ENCODE measurements at places on chromosomes 6 and 20.

- no peak for DNase-seq
Measured at GRCh38 chr6:13391537-13391936, 63.2 kb upstream of the TBC1D7 start.

GRCh38 chr6:149429427-149430360 lies 29.6 kb downstream of the SUMO4 start:
- DNase-seq: no peak

DNA sequence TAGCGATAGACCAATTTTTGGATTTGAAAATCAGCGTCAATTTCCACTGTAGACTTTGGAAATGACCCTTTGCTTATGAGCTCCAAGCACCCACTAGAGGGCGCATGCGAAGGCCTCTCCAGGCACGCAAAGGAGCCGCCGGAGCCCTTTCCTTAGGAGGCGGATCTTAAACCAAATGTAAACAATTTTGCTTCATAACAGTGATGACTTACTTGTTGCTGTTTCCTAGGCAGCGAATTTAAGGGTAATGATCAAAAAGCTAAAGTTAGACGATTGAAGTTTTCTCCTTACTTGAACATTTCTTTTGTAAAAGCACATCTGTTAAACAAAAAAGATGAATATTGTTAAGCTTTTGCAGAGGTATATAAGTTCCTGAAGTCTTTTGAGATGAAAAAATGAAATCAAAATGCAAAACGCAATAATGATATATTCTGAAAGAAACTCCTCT lies 29.2 kb upstream of the EXOC2 start:
- peak; percentile 76 for DNase-seq

DNA sequence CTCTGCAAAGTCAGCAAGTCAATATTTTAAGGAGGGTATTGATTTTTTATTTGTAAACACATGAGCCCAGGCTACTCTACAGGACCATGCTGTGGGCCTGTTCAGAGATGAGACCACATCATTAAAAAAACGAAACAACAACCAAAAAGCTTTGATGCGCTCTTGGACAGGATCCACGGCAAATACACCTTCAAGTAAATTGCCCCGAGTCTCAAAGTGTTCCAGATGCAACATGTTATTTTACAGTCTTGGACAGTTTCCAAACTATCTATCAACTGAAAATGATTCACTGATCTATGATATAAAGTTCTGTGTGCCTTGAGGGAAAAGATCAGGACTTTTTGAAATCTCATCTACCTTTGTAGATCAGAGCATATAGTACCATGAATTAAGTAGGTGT lies 25.8 kb upstream of the CARMIL1 start:
- DNase-seq: no peak

GRCh38 chr6:161354276-161354840 lies 80.5 kb upstream of the AGPAT4 start:
- DNase-seq: no peak

DNA sequence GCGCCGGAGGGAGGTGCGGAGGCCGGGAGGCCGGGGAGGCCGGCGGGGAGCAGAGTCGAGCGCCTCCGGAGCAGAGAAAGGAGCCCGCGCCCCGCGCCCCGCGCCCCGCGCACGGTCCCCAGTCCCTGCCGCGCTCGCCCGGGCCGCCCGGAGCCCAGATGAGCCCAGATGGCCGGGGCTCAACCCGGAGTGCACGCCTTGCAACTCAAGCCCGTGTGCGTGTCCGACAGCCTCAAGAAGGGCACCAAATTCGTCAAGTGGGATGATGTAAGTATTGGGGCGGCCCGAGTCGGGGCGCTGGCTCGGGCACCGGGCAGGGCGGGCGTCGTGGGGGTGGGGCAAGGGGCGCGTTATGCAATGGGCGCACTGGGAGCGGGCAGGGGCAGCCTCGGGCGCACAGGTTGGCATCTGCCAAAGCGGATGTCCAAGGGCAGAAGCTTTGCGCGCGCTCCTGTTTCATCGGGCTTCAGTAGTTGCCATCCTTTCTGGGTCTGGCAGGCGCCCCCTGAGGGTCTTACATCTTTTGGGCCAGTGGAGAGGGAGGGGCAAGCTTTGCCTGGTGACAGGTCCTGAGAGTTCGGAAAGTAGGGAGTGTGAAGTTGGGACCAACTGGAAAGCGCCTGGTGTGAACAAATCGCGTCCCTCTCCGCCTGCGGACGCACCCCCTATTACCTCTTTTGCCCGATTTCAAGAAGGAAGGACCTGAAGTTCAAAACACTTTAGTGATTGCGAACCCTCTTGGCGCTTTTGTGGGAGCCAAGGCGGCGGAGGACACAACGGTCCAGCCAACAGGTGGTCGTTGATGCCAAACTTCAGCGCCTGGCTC lies 631 bp downstream of the PLCB1 start:
- no peak for DNase-seq

DNA sequence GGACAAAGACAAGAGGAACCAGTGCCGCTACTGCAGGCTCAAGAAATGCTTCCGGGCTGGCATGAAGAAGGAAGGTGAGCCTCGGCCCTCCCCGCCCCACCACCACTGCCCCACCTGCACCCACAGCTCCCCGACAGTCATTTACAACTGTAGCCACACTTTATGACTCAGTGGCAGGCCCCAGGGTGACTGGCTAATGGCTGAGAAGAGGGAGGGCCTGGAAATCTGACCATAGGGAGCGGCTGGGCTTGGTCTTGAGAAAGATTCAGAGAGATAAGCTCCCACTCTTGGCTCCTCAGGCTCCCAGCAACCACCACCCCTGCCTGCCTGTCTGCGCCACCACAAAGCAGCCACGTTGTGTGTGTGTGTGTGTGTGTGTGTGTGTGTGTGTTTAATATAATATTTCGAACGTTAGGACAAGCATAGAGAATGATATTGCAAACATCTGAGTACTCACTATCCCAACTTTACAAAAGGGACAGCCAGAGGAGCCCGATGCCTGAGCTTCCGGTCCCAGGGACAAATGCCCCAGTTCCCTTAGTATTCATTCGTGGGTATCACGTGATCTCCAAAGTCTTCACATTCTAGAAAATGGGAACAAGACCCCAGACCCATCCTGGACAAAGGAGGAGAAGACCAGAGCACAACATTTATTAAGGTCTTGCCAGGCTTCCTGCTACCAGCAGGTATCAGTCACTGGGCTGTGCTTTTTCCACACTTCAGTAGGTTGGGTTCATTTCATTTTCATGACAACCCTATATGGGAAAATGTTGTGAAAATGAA lies 52.1 kb downstream of the HNF4A start:
- DNase-seq: no peak

GRCh38 chr20:17646961-17647301 lies 35.1 kb downstream of the RRBP1 start:
- no peak for DNase-seq

- no peak for DNase-seq
Measured at GRCh38 chr6:6851059-6851948, 256.5 kb upstream of the RREB1 start.

- DNase-seq: no peak
Measured at GRCh38 chr6:43609402-43609801, 19.7 kb downstream of the GTPBP2 start.

DNA sequence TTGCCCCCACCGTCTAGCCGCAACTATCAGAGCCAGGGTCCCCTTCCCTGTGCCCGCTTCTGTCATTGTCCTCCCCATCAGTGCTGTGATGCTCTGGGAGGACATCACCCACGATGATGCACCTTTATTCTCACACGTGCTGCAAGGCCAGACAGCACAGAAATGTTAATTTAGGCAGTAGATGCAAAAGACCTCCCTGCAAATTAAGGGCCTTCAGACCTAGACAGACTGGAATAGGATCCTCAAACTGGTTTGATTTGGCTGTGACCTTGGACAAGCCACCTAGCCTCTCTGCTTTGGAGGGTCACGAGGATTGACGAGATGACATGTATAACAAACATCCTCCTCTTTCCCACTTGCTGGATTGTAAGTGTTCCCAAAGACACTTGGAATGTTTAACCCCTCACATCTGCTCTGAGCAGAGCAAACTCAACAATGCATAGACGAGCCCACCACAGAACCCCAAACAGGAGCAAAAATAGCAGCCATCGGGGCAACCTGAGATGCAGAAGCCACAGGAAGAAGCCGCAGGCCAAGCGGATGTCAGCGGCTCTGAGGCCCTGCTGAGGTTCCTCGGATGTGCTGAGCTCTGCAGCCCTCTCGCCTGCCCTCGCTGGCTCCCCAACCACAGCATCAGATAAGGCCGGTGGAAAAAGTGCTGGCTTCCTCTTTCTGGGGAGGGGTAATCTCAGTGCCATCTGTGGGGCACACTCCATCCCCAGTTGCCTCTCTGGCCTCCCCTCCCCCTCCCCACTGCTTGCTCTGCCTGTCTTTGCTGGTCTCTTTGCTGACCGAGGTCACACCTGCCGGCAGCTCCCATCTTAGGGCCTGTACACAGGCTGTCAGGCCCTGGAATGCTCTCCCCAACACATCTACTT lies 35.3 kb downstream of the TOX2 start:
- DNase-seq: peak; percentile 61

DNA sequence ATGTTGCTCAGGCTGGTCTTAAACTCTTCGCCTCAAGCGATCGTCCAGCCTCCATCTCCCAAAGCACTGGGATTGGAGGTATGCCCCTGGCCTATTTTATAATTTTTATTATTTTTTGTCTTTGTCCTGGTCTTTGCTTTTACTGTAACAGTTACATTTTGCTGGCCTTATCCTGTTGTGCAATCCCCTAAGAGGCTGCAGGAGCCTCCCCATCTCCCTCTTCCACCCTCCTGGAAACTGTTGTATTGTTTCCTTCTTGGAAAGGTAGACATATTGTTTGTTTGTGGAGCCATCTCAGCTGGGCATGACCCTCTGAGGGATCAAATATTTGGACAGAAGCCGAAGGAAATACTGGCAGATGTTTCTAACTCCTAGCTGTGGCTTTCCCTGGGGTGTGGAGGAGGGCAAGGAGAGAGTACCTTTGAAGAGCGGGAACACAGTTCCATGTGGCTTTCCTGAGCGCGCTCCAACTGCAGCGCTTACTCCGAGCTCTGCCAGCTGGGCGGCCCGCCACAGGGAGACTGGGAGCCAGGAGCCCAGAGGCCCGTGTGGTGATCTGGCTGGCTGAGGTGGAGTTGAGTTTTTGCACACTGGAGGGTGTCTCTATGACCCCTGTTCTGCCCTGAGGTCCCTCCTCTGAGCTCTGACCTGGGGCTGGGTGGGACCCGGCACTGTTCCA lies 4.9 kb downstream of the MAPK13 start:
- no peak for DNase-seq

DNA sequence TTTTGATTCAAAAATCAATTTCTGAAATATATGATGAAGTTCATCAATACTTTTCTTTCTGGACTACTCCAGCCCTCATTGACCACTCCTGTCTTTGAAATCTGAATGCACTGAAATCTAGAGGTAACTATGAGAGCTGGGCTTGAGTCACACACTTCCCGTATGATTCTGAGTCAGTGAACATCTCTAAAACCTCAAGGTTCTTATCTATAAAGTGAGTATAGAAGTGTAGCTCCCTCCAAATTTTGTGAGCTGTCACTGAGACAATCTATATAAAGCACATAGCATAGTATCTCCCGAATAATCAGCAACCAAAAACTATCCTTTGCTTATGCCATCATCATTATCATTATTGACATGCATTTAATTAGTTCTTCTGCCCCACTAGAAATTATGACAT lies 182.4 kb downstream of the TSHZ2 start:
- no peak for DNase-seq

DNA sequence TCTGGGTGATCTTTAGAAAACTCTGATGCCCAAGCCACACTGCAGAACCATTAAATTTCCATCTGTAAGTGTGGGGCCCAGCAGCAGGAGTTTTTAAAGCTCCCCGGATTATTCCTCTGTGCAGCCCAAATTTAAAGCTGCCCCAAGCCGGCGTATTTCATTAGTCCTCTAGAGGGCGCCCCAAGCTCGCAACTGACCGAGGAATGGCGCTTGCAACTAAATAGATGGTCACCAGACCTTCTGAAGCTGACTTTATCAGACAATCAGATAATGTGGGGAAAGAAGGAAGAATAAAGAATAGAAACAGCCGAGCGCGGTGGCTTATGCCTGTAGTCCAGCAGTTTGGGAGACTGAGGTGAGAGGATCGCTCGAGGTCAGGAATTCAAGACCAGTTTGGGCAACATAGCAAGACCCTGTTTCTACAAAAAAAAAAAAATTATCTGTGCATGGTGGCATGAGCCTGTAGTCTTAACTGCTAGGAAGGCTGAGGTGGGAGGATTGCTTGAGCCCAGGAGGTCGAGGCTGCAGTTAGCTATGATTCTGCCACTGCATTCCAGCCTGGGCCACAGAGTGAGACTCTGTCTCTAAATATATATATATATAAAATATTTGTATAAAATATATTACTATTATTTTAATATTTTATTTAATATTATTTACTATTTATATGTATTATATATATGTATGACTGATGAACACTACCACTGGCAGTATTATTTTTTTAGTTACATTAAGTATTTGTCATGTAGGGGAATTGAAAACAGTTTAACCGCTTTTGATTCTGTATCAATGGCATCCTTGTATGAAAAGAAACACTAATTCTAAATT lies 56.0 kb downstream of the OTOR start:
- DNase-seq: peak; percentile 27

- DNase-seq: no peak
Measured at GRCh38 chr20:16555754-16556153, 17.5 kb downstream of the KIF16B start.

GRCh38 chr6:143236151-143236798 lies 175.6 kb downstream of the AIG1 start:
- no peak for DNase-seq

DNA sequence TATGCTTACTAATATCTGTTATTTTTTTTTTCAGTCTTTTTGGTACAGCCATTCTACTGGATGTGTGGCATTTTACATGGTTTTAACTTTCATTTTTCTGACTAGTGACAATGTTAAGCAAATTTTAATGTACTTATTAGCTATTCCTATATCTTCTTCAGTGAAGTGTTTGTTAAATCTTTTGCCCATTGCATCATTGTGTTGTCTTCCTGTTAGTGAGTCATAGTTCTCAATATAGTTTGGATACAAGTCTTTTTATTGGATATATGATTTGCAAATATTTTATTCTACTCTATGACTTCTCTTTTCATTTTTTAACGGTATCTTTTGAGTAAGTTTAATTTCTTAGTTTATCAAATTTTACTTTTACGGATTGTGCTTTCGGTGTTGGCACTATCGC lies 519.4 kb downstream of the CDKAL1 start:
- no peak for DNase-seq

DNA sequence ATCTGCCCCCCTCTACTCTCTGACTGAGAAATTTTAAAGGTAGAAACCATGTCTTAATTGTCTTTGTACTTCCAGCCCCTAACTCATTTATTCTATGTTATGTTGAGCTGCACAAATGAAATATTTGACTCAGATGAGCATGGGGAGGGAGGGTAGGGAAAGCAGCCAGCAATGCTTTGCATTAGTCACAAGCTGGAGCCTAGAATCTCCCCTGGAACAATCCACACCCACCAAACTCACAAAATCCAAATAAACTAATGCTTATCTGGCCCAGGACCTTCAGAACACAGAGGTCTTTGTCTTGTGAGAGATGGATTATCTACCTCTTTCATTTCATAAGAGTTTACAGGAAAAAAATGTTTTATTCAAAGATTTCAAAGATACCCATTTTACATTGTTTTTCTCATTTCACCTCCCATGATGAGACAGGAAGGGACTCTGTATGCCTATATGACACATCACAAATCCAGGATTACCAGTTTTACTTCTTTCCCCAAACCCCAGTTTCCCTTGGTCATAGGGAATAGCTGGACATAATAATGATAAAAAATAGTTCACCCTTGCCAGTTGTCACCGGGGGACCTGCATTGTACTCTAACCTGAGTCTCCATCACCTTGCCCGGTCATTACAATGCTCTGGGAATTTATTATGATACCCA lies 466.9 kb downstream of the KIF16B start:
- DNase-seq: no peak

GRCh38 chr6:22651731-22652130 lies 82.4 kb downstream of the HDGFL1 start:
- DNase-seq: no peak

GRCh38 chr20:16491294-16491905 lies 81.8 kb downstream of the KIF16B start:
- DNase-seq: no peak
